ENCODE measurements at places on chromosomes 2 and 18. TPM values are rescaled to one million over a fixed set of nuclear protein-coding genes. Genes with fewer than 3 reads are reported as not detected.

DNA sequence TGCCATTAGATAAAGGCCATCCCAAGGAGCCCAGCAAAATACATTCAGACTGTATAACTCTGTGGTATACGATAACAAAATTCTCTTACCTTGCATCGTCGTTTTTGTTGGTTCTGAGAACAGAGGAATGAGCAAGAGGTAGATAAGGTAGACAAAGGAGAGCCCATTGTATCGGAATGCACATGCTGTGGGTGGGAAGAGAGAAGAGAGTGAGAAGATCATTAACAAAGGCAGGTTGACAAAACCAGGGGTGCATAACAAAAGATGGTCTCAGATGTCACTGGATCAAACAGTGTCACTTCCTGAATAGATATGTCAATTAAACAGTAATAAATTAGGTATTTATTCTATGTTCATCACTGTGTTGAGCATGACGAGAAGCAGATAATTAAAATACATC is 83.3 kb downstream of the PIEZO2 start:
- H3K4me3 ChIP-seq = no peak overlapping the region
- H3K36me3 ChIP-seq = no peaks in the 10 kb centered on the region
- H3K27ac ChIP-seq = no peak overlapping the region
- no peaks in the 10 kb centered on the region for H3K27me3 ChIP-seq

Gene TMEM247
- not detected for total RNA-seq

Gene DSG1
- total RNA-seq = not detected

Gene FSHR
- not detected for total RNA-seq

DNA sequence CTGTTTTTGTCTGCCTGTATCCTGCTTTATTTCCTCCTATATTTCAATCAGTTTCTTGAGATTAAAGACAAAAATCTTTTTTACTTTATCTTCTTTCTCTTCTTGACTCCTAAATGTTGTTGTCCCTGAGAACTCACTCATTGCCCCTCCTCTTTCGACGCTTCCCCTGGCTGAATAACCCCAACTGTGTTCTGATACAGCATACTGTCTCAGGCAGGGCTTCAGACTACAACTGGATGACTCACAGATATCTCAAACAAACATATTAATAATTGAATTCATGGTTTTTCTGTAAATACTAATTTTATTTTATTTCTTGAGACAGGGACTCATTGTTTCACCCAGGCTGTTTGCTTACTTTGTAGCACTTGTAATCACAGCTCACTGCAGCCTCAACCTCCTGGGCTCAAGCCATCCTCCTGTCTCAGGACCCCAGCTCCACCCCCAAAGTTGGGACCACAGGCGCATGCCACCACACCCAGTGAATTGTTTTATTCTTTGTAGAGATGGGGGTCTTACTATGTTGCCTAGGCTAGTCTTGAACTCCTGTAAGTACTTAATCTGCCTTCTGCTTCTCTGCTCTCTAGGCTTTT is 9.4 kb downstream of the ITGAV start:
- H3K27me3 ChIP-seq = no peaks in the 10 kb centered on the region
- H3K36me3 ChIP-seq = peaks cover 14% of the 10 kb centered on the region
- DNase-seq = no peak
- H3K27ac ChIP-seq = peak overlapping the region; percentile 16
- peaks cover 3% of the 10 kb centered on the region for H3K4me1 ChIP-seq
- H3K4me3 ChIP-seq = no peak overlapping the region

DNA sequence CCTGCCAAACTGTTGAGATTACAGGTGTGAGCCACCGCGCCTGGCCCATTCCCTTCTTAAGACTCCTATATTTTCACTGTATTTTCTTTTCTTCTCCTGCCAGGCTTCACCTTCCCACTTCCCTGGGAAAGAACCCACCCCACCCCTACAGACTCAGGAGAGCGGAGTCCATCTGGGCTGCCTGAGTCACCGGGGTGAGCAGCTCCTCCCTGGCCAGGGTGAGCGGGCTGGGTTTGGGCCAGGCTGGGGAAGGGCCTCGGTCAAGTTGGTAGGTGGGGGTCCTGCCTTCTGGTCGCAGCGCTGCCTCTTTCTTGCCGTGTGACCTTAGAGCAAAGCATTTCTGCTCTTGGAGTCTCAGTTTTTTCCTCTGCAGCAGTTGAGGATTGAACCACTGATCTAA is 2.1 kb upstream of the GAREM2 start:
- H3K27ac ChIP-seq = no peak overlapping the region

DNA sequence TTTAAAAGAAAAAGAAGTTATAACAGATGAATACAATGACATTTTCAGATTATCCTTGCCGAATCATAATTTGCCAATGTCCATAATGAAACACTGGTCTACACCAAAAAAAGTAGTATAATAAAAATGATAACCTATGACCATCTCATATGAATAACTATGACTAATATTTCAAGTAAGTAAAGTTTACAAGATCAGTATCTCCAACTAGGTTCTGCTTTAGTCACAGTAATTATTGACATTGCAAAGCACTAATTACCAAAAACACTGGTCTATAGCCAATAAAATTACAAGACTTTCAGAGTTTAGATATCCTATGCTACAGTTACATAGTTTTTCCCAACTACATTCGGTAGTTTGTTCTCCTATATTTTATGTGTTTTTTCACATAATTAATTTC is 136.7 kb downstream of the MEMO1 start:
- H3K27ac ChIP-seq = no peak overlapping the region
- no peaks in the 10 kb centered on the region for H3K4me1 ChIP-seq
- DNase-seq = no peak
- no peaks in the 10 kb centered on the region for H3K27me3 ChIP-seq
